ENCODE measurements at places on chromosomes 5 and 9.

- no peak for DNase-seq
These were observed 2.1 kb downstream of the CFAP77 start for GRCh38 chr9:132412089-132412488.

- DNase-seq = no peak
These were observed 463.9 kb downstream of the PRR16 start for GRCh38 chr5:120927950-120928530.

- DNase-seq = no peak
These were observed 612.8 kb downstream of the CSNK1G3 start for GRCh38 chr5:124124711-124125229.

GRCh38 chr9:87067426-87067825 lies 120.1 kb upstream of the GAS1 start:
- no peak for DNase-seq

- DNase-seq = no peak
These were observed 67.3 kb downstream of the CRB2 start for GRCh38 chr9:123423311-123423640.

- no peak for DNase-seq
These were observed 62.9 kb upstream of the PPARGC1B start for GRCh38 chr5:149667084-149667828.

DNA sequence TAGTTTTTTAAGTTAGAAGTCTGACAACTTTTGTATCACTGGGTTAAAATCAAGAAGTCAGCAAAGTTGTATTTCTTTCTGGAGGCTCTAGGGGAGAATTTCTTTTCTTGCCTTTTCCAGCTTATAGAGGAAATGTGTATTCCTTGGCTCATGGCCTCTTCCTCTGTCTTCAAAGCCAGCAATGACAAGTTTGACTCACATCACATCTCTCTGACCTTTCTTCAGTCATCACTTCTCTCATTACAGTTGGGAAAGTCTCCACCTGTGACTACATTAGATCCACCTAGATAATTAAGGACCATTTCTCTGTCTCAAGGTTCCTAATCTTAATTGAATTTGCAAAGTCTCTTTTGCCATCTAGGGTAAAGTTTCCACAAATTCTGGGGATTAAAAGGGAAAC lies 339.9 kb downstream of the TENT4A start:
- DNase-seq = no peak

DNA sequence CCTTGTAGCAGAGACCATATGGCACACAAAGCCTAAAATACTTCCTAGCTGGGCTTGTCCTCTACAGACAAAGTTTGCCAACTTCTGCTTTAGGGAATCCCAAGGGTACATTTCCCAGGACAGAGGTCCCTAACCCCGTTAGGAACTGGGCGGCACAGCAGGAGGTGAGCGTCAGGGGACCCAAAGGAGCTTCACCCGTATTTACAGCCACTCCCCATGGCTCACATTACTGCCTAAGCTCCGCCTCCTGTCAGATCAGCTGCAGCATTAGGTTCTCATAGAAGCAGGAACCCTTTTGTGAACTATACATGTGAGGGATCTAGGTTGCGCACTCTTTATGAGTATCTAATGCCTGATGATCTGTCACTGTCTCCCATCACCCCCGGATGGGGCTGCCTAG lies 88.5 kb upstream of the TRPM3 start:
- no peak for DNase-seq

DNA sequence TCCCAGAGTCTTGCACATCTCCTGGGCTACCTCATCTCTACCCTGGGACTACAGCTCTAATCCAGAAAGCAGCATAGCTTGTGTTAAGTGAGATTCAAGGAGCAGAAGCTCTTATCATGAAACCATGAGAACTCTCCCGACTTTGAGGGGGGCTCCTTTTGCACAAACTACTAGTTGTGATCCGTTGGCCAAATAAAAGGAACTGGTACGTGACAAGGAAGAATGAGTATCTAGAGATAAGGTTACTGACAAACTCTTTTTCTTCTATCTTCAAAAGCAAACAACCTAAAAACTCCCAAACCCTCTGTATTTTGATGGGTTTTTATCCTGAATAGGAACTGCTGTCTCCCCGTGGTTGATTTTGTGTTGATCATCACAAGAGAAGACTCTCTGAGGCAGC lies 168.5 kb downstream of the SLC24A2 start:
- DNase-seq = no peak

DNA sequence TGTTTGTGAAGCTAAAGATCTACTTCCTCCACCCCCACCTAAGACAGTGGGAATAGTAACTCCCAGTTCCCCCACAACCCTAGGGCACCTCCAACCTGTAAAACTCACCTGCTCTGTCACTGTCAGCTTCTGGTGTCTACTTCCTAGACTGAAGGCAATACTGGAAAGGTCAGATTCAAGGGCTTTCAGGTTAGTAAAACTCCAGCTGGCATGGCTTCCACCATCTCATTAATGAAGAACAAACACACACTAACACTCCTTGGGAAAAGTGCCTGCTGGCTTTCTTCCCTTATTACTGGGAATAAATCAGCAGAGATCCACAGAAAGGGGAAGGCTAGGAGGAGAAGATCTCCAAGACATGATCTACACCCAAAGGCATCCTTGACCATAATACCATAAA lies 109.9 kb downstream of the TMEM174 start:
- no peak for DNase-seq

DNA sequence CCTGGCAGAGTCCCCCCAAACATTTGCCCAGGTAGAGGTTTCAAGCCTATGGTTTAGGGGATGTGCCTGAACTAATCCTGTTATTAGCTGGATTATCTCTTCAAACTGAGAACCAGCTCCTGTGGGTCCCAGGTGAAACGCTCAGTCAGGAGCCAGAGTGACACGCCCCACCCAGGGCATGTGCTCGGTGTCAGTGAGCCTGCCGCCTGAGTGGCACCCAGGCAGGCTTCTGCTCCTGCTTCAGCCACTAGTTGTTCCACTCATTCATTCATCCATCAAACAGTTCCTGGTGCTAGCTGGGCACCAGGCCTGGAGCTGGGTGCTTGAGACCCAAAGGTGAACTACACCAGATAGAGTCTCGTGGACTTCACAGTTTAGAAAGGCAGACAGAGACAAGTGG lies 129.4 kb upstream of the PITX1 start:
- DNase-seq = no peak

DNA sequence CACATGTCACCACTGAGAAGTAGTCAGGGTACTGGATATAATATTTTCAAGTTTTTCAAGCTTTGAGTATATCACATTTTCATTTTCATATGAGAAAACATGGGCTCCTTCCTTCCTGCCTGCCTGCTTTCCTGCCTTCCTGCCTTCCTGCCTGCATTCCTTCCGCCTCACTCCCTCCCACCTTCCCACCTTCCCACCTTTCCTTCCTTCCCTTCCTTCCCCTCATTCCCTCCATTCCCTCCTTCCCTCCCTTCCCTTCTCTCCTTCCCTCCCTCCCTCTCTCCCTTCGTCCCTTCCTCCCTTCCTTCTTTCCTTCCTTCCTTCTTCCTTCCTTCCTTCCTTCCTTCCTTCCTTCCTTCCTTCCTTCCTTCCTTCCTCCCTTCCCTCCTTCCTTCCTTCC lies 175.3 kb downstream of the HMHB1 start:
- DNase-seq = no peak

- no peak for DNase-seq
These were observed 303.1 kb downstream of the MLLT3 start for GRCh38 chr9:20319241-20319640.

GRCh38 chr9:114570742-114571141 lies 16.8 kb upstream of the ATP6V1G1 start:
- no peak for DNase-seq

GRCh38 chr5:3417376-3417943 lies 178.2 kb upstream of the IRX1 start:
- no peak for DNase-seq

GRCh38 chr5:90158131-90158530 lies 251.4 kb downstream of the CETN3 start:
- DNase-seq = no peak

GRCh38 chr5:88693071-88693932 lies 189.7 kb downstream of the MEF2C start:
- no peak for DNase-seq

DNA sequence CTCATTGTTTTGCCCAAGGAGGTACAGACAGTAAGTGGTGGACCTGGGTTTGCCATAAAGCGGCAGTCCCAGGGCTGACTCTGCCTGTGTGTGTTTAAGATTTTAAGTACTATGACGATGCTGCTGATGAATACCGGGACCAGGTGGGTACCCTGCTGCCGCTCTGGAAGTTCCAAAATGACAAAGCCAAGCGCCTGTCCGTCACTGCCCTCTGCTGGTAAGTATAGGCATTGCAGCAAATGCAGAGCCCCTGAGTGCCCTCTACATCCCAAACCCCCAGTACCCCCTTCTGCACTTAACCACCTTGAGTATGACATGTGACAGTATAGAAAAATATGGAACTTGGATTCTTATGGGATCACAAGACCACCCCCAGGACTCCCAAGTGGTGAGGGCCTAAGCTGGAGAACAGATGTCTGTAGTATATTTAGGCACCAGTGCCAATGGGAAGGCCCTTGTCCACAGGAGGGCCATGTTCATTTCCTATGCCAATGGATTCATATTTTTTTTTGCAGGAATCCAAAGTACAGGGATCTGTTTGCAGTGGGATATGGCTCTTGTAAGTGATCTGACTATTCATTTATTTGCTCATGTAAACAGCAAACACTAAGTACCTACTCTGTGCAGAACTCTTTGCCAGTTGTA lies 22.0 kb downstream of the ENHO start:
- DNase-seq = no peak
